Skeletal muscle tissue (tissue), 5 donors: ENCODE measurements at places on chromosomes 11 and 22. TPM values are rescaled to one million over a fixed set of nuclear protein-coding genes. Genes with fewer than 3 reads are reported as not detected.

Gene JHY
- total RNA-seq = 1.6 TPM

Gene UBQLNL
- under 0.01 TPM for total RNA-seq

Gene SCGB2A2
- total RNA-seq = not detected

Gene NAGA
- total RNA-seq = 26.1 TPM

Gene TMPRSS13
- total RNA-seq = not detected

Gene SUSD2
- total RNA-seq = 0.52 TPM

Gene TMPRSS5
- total RNA-seq = 2.1 TPM

Gene OR52J3
- total RNA-seq = not detected

Gene POU2AF1
- total RNA-seq = not detected

Gene TMEM86A
- total RNA-seq = 3.1 TPM

Gene SYT12
- total RNA-seq = not detected

Gene MS4A12
- total RNA-seq = not detected

Gene POTEH
- total RNA-seq = not detected

Gene OR5W2
- not detected for total RNA-seq

Gene ARFGAP3
- 32.9 TPM for total RNA-seq

Gene XRCC6
- total RNA-seq = 287 TPM

Gene GGTLC3
- not detected for total RNA-seq

Gene PRMT3
- total RNA-seq = 17.2 TPM
